CMK (cell line): ENCODE measurements at places on chromosomes 7 and 10.

- no peak for DNase-seq
Measured at GRCh38 chr7:135842446-135843179, 94.0 kb upstream of the FAM180A start.

DNA sequence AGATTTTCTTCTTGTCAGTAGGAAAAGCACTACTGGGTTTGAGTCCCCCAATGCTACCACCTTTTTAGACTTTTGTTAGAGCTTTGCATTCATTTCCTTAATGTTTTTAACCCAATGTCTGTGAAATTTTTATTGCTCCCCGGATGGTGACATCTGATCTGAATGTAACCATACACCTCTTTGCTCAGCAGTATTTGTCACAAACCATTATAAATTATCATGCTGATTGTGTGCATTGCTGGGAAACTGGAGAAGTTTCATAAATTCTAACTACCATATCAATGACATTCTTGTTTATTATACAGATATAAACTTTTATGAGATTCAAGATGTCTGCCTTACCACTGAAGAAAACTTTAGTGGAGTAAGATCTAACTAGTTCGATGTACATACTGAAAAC lies 8.5 kb downstream of the NRP1 start:
- DNase-seq, result no peak

- no peak for DNase-seq
Measured at GRCh38 chr7:3780525-3780924, 479.5 kb downstream of the SDK1 start.

- no peak for DNase-seq
Measured at GRCh38 chr7:44215531-44215930, 14.8 kb downstream of the YKT6 start.

DNA sequence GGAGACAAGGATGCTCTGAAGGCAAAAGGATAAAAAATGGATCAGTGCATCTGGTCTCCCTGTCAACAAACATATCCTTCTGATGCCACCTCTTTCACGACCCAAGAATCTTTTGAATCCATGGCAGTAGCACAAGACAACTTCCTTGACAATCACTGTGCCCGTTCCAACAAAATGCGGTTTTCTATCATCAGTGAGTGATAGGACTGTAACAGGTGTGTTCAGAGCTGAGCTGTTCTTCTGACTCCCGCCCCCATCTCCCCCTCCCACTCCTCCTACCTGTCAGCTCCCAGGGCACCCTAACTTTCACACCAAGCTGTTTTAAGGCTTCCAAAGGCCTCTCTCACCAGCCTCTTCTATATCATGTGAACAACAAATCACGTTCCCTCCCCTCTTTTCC lies 74.8 kb downstream of the PARD3 start:
- no peak for DNase-seq

DNA sequence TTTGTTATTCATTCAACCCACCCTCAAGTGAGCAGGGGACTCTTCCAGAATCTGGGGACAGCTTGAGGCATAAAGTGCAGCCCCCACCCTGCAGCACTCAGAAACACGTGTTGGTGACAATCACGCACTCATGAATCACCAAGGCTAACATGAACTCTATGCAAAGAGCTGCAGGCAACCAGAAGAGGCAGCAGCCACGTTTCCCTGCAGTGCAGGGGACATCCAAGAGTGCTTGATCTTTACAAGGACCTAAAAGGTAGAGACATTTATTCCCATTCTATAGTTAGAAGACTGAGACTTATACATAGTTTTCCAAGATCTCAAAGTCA lies 135.2 kb upstream of the GDF10 start:
- DNase-seq, result no peak
